ENCODE measurements at places on chromosomes 4 and X.
A peak's percentile ranks its signal among the peaks of the same experiment; 100 is the strongest.

GRCh38 chr4:140755774-140756318, 339 bp downstream of the TBC1D9 start:
- peak; percentile 35 for ATAC-seq

- no peak for ATAC-seq
Measured at GRCh38 chrX:38103857-38104812, 97.8 kb downstream of the SYTL5 start.

- no peak for ATAC-seq
Measured at GRCh38 chrX:76184276-76184675, 11.4 kb downstream of the PBDC1 start.

- no peak for ATAC-seq
Measured at GRCh38 chrX:80004458-80004857, 10.1 kb upstream of the TBX22 start.

GRCh38 chr4:40434126-40434687, 99.1 kb downstream of the CHRNA9 start:
- ATAC-seq, result no peak

DNA sequence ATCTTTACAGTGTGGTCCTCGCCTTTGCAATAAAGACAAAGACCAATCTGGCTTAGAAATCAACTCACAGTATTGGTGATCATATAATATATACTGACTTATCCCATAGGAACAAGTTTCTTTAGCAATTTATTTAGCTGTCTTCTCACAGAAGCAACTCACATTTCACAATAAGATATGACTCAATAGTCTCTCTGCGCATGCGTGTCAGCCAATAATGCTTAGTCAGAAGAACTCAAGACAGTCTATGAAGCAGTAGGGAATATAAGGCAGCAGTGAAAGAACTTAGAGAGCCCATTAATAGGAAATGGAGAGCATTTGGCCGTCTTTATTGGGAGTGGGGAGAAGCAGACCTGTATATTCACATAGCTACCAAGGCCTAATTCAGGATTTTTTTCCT, 216.7 kb downstream of the IL13RA2 start:
- ATAC-seq, result no peak

DNA sequence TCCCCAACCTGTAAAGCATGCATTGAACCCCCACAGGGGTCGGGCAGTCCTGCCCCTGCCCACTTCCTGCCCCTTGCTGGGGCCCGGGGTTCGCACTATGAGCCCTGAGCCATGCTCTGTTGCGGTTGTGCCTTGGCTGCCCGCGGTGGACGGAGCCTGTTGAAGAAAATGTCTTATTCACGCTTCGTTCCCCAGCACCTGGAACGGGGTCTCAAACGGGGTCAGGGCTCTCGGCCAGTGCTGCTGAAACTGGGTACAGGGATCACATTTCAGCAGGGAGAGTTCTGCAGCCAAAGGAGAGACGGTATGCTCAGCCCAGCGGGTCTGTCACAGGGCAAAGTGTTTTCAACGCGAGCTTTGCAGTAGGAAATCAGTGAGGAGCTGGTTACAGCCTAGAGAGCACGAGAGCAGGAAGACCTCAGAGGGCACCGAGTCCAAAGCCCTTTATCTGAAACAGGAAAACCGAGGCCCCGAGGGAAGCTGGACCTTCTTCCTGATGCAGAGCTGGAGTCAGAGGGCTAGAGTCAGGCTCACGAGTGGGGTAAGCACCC, 46.3 kb upstream of the AFAP1 start:
- ATAC-seq, result no peak

DNA sequence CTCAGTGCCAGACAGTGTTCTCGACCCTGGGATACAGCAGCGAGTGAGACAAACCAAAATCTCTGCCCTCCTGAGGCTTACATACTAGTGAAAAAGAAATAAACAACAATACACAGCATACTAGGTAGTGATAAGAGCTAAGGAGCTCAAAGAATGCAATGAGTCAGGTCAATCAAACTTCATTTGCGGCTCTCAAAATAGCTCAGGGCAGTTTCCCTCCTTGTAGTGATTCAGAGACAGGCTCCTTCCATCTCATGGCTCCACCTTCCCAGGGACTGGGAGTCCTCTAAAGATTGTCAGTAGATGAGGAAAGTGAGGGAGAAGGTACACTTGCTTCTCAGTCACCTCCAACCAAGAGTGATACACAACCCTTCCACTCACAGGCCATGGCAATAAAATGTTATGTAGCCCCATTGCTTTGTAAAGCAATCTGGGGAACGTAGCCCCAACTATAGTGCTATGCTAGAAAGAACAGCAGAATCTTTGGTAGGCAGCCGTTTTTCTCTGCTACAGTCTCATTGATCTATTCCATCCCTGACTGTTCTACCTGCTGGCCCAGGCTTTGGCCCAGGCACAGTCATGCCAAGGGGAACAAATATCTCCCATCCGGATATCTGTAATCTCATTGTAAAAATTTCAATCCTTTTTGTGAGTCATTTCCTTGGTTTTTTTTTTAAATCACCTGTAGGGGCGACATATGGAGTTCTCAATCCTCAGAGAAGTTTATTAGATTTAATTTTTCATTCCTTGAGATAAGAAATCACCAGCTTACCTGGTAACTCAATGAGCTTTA, 183.1 kb upstream of the S100G start:
- no peak for ATAC-seq

DNA sequence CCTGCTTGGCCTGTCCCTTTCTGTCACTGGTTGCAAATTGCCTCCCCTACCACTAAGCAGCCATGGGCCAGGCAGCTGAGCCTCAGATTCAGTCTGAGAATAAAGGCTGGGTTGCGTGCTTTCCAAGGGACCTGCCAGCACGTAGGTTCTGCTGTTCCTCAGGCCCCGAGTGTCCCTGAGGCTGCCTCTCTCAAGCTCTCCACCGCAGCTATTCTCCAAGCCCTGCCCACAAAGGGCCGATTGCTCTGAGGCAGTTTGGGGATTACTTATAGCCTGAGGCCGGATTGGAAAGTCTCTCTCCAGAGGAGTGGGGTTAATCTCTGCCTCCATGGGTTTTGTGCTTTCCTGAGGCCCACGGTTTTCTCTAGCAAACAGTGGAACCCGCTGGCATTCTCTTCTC, 590.7 kb downstream of the BCOR start:
- ATAC-seq, result no peak

DNA sequence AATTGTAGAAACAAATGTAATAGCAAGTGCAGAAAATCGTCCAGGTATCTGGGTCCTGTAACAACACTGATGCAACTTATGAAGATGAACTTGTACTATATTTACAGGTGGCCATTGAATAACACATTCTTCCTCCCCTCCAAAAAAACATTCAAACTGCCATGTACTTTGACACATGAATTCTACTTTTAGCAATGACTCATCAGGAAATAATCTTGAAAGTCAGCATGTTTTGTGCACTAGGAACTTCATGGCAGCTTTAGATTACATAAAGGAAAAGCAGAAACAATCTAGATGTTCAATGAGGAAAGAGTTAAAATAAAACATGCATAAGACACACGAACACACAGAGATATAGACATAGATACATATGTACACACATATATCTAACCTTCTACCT, 2.5 kb downstream of the PABPC1L2A start:
- ATAC-seq, result no peak

- no peak for ATAC-seq
Measured at GRCh38 chrX:122934131-122934530, 249.9 kb upstream of the GRIA3 start.

- ATAC-seq, result no peak
Measured at GRCh38 chrX:134452596-134452995, 7.4 kb upstream of the HPRT1 start.

DNA sequence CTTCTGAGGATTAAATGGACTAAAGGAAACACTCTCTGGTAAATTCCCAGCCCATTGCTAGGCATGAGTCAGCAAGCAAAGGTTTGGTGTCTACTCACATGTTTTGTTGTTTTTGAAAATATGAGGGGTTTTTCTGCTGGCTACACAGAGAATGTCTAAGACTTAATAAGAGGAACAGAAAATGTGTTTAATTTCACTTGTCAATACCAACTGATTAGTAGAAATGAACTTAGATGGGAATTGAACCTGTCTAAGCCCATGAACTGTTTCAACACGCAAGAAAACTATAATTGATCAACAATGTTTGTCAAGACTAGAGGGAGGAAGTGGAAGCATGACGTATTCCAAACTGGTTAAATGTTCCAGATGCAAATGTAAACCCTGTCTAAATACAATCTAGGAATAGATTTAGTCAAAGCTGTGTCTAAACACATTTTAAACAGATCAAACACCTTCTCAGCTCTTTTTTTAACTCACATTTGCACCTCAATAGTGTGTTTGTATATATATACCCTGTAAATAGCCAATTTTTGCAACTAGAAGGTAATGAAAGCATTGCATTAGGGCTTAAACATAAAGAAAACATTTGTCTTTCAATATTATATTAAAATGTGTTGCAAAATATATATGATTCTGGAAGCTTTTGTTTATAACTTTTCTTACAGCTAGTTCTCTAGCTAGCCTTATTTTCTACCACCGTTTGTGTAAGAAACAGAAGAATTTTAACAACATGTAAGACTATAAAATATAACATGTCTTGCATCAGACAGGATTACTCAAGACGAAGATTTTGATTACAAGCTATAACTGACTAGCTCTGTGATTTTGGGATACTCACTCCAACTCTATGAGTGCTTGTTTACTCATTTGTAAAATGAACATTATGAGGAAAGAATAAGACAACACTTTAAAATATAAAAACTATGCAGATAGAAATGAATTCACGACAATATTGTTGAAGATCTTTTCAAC, 607.8 kb downstream of the FSTL5 start:
- no peak for ATAC-seq

- no peak for ATAC-seq
Measured at GRCh38 chrX:109281483-109282275, 200.2 kb downstream of the GUCY2F start.

GRCh38 chr4:5822619-5823018, 70.3 kb downstream of the CRMP1 start:
- no peak for ATAC-seq

Data from activated CD4-positive, CD25-positive, alpha-beta regulatory T cell treated with anti-CD3 and anti-CD28 coated beads, Interleukin-2, amount 50 U/mL, for 24 hours (primary cell).